ENCODE measurements at places on chromosomes 12 and 14. TPM values are rescaled to one million over a fixed set of nuclear protein-coding genes. Genes with fewer than 3 reads are reported as not detected.

The SALL2 gene
- polyA plus RNA-seq = 62.1 TPM

The KCNH5 gene
- 0.23 TPM for polyA plus RNA-seq

The FAM222A gene
- 6.5 TPM for polyA plus RNA-seq

The TOMM20L gene
- 2.5 TPM for polyA plus RNA-seq

The PTPRB gene
- 17.9 TPM for polyA plus RNA-seq

The EVL gene
- 163 TPM for polyA plus RNA-seq

DNA sequence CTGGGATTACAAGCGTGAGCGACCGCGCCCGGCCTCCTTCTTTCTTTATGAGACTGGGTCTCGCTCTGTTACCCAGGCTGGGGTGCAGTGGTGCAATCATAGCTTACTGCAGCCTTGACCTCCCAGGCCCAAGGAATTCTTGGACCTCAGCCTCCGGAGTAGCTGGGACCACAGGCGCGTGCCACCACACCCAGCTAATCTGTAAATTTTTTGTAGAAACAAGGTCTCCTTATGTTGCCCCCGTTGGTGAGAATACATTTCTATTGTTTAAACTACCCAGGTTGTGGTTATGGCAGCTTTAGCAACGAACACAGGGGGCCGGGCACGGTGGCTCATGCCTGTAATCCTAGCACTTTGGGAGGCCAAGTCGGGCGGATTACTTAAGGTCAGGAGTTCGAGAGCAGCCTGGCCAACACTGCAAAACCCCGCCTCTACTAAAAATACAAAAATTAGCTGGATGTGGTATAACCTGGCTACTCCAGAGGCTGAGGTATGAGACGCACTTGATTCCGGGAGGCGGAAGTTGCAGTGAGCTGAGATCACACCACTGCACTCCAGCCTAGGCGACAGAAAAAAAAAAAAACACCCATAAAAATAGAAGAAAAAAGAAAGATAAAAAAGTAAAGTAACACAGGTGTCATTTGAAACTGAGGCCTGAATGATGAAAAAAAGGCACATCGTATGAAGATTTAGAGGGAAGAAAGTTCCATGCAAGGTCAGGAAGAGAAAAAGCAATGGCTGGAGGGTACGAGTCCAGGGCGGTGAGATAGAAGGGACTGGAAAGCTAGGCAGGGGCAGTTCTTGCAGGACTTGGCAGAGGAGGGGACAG, 977 bp upstream of the TMEM120B start:
- DNase-seq = no peak

- DNase-seq = no peak
Measured at GRCh38 chr12:51505360-51506105, 80.9 kb downstream of the SLC4A8 start.

DNA sequence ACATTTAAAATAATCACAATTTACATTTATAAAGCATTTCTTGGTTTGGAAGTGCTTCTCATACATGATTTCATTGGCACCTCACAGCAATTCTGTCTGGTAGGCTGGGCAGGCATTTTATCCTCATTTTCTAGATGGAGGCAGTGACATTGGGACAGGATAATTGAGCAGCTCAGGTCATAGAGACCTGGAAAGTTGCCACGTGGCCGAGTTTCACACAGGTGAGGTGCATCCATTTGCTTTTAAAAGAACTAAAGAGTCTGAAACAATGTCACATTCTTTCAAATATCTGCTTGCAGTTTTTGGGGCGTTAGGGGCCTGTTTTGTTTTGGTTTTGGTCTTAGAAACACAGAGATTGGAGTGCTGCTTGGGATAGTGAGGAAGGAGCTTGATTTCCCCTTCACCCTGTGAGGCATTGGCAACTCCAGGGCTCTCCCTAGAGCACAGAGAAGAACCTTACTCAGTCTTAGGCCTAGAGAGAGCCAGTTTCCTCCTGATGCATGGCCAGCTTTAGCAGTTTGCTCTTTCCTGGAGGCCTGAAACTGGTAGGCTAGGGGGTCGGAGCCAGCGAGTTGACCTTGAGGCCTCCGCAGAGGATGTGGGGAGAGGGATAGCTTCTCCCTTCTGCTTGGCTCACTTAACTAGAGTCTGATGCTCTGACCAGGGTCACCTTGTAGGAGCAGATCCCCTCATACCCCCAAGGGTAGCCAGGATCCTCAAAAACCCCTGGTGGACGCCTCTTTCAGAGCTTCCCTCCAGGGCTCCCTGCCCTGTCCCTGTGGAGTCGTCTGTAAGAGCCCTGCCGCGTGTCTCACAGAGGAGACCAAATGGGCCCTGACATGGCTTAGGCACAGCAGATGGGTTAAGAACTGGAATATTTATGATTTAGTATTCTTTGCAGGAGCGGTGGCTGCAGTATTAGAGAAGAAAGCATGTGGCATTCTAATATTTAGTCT, 34.9 kb upstream of the JDP2 start:
- DNase-seq = no peak

- no peak for DNase-seq
Measured at GRCh38 chr12:68293347-68293746, 38.8 kb downstream of the MDM1 start.

DNA sequence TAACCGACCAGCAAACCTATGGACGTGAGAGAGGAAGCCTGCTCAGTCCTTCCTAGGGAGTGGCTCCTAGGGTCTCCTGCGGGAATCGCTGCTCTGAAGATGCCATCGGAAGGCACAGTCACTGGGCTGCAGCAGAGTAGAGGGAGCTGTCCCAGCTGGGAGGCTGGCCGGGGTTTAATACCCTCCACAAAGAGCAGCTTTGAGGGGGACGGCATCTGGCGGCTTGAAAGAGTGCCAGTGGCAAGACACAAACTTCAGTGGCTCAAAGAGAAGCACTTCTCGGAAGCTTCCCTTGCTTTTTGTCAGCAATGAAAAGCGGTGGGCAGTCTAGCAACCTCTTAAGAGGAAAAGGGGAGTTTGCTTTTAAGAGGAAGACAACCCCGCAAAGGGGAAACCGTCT, 114.6 kb downstream of the TMEM132C start:
- no peak for DNase-seq

GRCh38 chr12:125586441-125586840, 521.2 kb downstream of the AACS start:
- DNase-seq = no peak

GRCh38 chr12:107282628-107283027, 189.3 kb upstream of the CRY1 start:
- no peak for DNase-seq

DNA sequence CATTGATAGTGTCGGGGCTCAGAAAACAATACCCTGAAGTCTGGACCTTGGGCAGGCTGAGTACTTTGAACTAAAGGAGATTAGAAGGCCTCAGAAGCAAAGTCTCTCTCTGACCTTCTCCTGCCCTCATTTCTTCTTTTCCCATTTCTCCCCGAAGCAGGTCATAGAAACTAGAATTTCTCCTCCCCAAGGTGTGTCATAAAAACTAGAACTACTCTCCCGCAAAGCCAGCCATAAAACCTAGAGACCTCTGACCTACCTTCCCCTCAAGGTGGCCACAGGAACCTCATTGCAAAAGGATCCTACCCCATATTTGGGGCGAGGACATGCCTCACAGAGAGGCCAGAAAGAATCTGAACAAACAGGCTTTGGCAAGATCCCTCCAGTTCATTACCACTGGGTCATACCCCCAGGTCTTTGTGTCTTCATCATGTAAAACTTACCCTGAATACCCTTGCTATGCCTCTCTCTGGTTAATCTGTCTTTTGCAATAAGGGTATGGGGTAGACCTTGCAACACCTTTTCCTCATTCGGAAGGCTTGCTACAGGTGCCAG, 64.7 kb upstream of the ZFP36L1 start:
- no peak for DNase-seq

DNA sequence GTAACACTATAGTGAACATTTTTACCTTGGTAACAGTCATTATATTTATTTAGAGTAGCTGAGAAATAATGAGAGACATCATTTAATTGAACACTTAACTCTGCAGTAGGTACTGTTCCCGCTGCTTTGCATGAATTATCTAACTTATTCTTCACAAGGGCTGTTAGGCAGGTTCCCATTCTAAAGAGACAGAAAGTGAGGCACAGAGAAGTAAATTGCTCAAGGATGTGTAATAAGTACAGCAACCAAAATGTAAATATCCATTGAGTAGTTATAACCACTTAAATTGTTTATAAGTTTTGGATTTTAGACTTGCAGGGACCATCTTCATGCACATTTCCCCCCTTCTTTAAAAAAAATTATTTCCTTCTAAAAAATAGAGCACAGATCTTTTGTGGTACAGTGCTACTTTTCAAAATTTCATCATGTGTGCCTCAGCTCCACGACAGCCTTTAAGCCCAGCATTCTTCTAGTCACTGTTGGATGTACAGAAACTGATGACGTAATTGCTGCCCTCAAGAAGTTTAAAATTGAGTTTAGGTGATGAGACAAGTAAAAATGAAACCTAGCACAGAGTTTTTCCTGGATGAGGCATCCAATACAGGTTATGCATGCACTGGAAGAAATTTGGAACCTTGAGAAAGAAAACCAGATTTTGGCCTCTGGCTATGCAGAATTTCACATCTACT, 6.0 kb upstream of the MANSC4 start:
- DNase-seq = no peak

GRCh38 chr14:85701763-85702162, 171.8 kb downstream of the FLRT2 start:
- no peak for DNase-seq

DNA sequence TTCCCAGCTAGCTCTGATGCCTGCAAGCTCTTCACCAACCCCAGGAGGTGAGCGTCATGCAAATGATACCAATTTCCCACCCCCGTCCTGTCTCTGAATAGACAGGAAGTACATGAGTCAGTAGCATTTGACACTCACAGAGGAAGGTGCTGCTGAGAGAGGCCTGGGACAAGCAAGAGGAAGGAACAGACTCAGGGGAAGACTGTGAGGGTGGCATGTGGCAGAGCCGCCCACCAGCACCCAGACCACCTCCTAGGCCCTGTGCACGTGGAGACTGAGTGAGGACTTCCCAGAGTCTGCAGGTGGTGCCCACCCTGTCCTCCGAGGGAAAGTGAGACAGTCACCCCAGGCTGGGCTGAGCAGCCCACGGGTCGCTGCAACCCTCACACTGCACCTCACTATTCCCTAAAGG, 199.5 kb upstream of the SFSWAP start:
- no peak for DNase-seq

DNA sequence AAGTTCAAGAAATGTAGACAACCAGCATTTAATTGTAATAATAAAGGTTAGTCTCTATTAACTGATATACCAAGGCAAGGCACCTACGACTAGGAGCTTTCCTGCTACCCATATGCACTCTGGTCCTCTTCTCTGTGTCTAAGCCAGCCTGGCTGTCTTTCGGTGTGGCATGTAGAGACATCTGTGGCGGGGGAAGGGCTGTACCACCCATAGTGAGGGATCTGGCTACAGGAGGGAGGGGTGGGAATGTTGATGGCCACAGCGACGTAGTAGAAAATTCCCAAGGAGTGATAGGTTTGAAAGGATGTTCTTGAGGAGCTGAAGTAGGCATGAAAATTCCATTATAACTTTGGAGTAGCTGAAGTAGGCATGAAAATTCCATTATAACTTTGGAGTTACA, 344.2 kb downstream of the ATP23 start:
- DNase-seq = no peak

DNA sequence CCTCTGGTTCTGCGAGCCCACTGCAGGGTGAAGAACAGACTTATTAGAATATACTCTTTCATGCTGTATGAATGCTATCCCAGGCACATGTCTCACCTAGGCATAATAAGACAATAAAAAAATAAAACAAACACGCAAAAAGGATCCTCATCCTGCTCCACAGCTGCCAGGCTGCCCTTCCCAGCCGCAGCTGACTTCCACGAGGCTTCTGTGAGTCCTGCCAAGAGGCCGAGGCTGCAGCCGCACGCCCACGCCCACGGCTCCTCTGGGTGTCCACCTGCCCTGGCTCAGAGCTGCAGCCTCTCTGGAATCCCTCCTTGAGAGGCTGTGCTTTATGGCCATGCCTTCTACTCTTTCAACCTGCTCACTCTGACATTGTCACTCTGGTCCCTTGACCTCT, 6.9 kb downstream of the SMIM41 start:
- no peak for DNase-seq

DNA sequence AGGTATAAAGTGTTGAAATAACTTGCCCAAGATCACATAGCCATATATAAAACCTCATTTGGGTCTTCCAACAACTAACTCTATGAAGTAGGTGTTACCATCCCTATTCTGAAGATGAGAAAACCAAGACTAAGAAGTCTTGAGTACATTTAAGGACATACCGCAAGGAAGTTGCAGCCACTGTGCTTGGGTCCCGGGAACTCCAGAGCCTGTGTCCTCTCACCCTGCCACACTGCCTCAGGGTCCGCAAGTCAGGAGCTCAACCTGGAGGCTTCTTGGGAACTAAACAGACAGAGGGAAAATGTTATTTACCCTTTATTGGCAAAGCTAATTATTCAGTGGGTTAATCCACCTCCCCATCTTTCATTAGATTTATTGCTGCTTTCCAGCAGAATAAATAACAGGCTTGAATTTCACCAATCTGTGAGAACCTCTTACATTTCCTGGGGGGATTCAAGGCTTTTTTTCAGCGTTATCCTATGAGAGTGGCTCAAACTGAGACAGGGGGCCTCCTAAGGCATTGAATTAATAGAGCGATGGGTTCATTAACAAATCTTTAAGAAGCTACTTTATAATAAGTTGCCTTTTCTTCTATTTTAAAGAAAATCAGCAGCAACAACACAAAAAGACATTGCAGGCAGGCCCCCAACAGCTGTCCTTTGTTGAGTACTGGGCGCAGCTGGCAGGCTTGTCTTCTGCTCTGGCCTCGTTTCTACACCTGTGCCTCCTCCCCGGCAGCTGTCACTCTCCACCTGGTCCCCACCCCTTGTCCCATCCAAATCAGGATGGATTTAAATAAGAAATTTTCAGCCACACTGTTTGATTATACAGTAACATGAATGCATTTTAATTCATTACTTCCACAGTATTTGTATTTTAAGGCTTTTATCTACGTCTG, 25.3 kb downstream of the PHLDA1 start:
- no peak for DNase-seq

- no peak for DNase-seq
Measured at GRCh38 chr12:81010641-81011040, 67.2 kb upstream of the ACSS3 start.

GRCh38 chr12:92341065-92341668, 195.5 kb upstream of the BTG1 start:
- DNase-seq = no peak

- no peak for DNase-seq
Measured at GRCh38 chr14:103109535-103110441, 13.5 kb upstream of the TNFAIP2 start.

- no peak for DNase-seq
Measured at GRCh38 chr12:1592444-1593173, 1.8 kb downstream of the FBXL14 start.

DNA sequence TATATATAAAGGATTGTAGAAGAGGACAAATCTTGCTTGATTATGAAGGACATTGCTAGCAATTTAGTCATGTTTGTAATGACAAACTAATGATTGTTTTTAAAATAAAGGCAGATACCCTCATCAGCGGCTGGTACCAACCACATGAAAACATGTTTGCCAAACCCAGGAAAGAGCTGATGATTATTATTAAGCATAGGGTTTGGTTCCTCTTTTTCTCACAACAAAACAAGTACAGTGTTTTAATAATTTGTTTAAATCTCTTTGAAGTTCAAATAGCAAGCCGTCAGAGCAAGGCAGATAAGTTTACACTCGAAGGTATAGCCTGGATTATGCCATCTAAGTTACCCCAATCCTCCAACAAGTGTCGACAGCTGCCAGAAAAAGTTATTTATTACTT, 5.3 kb upstream of the SINHCAF start:
- no peak for DNase-seq

Measured in left kidney (tissue), 8 donors.